ENCODE measurements at places on chromosomes 4 and X. TPM values are rescaled to one million over a fixed set of nuclear protein-coding genes. Genes with fewer than 3 reads are reported as not detected.

- no peak for DNase-seq
Measured at GRCh38 chrX:153744210-153745066, 19.6 kb upstream of the PLXNB3 start.

- no peak for DNase-seq
Measured at GRCh38 chr4:54332542-54332941, 103.4 kb downstream of the PDGFRA start.

- DNase-seq: no peak
Measured at GRCh38 chr4:123345137-123345934, 51.3 kb upstream of the SPRY1 start.

GRCh38 chr4:168614281-168615057 lies 117.6 kb downstream of the PALLD start:
- no peak for DNase-seq

DNA sequence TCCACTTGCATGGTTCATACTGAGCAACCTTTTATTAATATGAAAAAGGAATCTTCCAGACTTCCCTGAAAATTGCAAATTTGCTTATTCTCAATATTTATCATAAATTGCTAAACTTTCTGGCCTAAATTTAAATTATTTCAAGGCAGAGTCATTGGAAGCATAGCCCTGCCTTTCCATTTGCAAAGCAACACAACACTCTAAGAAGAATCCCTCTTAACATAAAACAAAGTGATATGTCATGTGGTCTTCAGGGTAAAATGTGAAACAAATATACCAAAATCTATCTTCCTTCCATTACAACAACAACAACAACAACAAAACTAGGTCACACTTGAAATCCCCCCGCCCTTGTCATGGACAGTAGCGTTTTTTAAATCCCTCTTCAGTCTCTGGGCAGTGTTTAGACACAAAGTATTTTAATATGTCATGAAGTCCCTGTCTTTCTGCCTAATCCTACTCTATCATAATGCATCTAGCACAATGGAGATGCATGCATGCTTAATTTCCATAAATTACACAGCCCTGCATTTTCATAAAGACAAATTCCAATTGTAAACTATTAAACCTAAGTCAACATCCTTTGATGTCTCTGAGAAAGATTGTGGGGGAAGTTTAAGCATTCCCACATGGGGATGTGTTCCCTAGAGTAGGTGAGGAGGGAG lies 668.9 kb upstream of the LCORL start:
- DNase-seq: no peak

DNA sequence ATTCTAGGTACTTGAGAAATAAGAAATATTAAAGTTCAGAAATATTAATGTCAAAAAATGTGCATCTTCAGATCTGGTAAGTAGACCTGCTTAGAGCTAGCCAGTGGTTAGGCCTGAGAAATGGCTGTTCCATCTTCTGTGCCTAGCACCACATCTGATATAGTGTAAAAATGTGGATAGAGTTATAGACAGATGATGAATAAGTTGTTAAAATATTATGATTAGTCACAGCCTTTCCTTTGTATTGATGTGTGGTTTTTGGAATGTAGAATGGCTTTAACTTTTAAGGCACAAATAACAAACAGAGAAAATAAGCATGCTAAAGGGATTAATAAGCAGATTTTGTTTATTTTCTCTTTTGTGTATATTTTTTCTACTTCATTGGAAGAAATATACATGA lies 133.5 kb upstream of the NUDT6 start:
- no peak for DNase-seq

DNA sequence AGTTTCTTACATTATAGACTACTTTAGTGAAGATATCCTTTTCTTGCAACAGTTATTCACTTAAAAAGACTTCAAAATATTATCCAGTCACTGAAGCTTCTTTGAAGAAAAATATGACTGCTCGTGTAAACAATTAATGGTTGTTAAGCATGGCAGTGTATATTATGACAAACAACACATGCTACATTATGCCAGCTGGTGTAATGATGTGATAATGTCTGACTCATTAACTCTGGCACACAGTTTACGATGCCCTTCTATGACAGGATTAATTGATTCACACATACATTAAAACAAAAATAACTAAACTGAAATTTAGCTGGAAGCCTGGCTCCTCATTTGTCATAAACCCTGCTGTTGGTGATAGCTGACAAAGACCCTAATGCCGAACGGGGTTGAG lies 22.4 kb downstream of the GK2 start:
- no peak for DNase-seq

- DNase-seq: peak; percentile 91
Measured at GRCh38 chrX:69014200-69014599, 151.1 kb downstream of the PJA1 start.

GRCh38 chr4:107128116-107128515 lies 92.0 kb upstream of the DKK2 start:
- no peak for DNase-seq

DNA sequence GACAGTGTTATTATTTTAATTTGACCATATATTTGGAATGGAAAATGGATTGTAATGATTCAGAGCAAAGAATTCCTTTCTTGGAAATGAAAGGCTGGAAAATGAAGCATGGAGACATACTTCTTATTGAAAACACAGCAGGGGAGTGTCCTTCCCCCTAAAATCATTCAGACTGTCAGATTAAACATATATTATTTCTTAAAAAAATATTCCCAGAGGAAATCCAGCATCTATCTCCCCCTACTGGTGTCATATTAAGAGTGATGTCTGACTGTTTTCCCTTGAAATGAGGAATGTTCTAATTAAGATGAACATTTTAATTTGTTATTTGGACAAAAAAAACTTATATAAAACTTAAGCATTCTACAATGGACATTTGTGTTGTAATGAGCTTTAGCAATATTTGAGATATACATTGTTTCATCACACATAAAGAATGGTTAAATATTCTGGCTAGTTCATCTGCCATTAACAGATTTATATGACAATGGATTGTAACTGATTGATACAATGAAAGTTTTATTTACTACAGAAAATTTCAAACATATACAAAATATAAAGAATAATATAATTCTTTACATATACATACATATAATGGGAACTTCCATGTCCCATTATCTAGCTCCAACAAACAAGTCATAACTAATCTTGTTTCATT lies 264.6 kb downstream of the SPRY1 start:
- DNase-seq: peak; percentile 54

DNA sequence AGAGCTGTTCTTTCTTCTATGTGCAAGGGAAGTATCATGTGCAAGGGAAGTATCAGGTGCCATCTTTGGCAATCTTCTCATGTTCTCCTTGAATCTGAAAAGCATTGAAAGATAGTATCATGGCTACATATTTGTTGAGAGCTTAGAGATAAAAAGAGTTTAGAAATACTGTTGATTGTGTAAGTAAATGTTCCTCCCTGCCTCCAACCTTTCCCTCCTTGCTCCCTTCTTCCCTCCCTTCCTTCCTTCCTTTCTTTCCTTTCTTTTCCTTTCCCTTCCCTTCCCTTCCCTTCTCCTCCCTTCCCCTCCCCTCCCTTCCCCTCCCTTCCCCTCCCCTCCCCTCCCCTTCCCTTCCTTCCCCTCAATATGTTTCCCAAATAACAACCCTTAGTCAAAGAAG lies 108.7 kb downstream of the GBA3 start:
- no peak for DNase-seq

GRCh38 chr4:5018603-5019002 lies 655 bp downstream of the CYTL1 start:
- DNase-seq: no peak

DNA sequence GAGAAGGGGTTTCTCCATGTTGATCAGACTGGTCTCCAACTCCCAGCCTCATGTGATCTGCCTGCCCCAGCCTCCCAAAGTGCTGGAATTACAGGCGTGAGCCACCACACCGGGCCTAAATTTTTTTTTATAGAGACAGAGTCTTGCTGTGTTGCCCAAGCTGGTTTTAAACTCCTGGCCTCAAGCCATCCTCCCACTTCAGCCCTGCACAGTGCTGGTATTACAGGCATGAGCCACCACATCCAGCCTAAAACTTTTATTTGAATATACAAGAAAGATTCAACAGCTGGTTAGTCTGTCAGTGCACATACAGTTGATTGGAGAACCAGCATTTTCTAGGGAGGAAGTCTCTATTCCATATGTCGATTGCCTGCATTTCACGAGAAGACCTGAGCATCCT lies 91.2 kb downstream of the LRP2BP start:
- DNase-seq: no peak

DNA sequence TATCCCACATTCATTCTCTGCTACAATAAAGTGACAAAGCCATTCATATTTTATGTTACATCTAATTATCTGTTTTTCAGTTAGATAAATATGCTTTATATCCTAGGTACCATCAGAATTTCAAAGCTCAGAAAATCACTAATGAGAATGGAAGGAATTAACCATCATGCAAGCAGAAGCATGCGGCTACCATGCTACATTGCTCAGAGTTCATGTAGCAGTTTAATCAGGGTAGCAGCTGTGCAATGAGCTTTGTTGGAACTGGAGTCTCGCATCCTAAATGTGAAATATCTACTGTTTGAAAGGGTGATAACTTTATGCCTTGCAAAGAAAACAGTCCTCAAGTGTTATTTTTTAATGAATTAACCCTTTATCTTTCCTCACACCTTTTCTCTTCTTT lies 77.5 kb downstream of the SNCA start:
- no peak for DNase-seq

GRCh38 chr4:180589575-180589974 lies 1653.6 kb upstream of the TENM3 start:
- no peak for DNase-seq

- DNase-seq: peak; percentile 54
Measured at GRCh38 chrX:16144420-16144819, 21.1 kb downstream of the GRPR start.

GRCh38 chr4:24730256-24731001 lies 64.9 kb upstream of the SOD3 start:
- peak; percentile 94 for DNase-seq

DNA sequence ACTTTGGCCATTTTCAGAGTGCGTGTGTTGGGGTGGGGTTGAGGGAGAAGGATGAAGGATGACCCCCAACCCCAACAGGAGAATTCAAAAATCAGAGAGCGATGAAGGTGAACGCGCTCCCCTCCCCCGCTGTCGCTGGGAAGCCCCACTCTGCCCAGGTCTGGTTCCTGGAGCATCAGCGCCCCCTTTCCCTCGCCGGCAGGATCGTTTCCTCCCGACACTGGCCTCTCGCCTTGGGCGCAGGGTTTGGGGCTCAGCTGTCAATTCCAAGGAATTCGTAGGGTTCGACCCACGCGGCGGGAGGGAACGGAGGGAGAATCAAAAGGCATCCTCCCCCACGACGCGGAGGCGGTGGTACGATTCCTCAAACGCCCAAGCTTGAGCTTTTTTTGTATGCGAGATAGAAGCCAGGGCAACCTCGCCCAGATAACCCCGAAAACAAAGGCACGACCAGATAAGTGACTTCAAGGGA lies 1.0 kb upstream of the PDGFRA start:
- peak; percentile 87 for DNase-seq

FRMD7 gene
- total RNA-seq: not detected

CLIC2 gene
- 12.6 TPM for total RNA-seq

AKAP4 gene
- under 0.01 TPM for total RNA-seq

TEC gene
- 3.5 TPM for total RNA-seq
